ENCODE measurements at places on chromosomes 16 and 17.

DNA sequence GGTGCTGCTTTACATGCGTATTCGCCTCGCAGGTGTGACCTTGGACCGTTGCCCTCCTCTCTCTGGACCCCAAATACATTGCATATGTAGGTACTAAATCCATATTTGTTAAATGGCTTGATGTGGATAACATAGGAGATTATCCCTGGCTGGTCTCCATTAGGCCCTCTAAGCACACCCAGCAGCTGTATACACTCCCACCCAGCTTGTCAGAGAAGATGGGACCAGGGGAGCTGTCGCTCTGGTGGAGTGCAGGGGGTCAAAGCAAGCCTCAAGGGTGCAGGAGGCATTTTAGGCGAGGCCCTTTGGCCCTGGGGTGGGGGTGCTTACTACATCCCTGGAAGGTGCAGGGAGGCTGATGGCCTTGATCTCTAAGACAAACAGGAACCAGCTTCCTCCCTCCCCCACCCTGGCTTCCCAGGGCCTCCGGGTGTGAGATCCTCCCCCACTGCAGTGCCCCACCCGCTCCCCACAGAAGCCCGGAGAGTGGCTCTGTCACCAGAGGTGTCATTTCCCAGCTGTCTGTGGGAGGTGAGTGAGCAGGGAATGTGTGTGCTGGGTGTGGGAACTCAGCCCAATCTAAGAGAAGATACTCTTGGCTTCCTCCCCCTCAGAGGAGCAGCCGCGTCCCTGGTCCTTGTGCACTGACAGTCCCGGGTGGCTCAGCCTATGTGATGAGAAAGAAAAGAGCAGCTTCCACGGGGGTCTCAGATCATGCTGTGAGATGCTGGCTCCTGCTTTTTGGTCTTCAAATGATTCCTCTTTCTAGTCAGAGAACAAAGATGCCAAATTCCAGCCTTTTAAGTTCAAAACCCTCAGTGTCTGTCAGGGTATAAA, 1.4 kb upstream of the VAMP2 start:
- peak; percentile 57 for DNase-seq

DNA sequence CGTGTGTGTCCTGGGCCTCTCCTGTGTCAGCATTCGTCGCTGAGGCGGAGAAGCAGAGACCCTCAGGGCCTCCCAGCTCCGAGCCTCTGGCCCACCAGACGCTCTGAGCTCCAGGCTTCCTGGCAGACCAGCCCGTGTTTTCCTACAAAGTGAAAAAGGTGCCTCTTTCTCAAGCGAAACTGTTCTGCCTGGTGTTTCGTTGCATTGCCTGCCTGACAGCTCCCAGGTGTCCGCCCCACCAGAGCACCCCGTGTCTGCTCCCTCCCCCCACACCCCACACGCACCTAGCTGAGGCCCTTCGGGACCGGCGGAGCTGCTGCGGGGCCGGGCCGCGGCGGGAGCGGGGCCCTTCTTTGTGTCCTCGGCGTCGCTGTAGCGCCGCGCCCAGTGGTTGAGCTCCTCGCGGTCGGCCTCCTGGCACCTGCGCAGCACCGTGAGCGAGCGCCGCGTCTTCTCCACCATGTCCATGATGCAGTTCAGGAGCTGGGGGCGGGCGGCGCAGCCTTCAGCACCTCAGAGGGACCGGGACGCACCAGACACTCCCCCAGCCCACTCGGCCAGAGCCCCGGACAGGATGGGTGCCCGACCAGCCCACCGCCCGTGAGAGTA, 14.7 kb upstream of the PABPN1L start:
- DNase-seq = no peak

- DNase-seq = no peak
Observed at GRCh38 chr17:30203471-30203981, 32.0 kb downstream of the SLC6A4 start.

- no peak for DNase-seq
Observed at GRCh38 chr16:12447556-12447955, 356.1 kb downstream of the CPPED1 start.

GRCh38 chr17:56096026-56096810, 57.1 kb upstream of the ANKFN1 start:
- DNase-seq = no peak

DNA sequence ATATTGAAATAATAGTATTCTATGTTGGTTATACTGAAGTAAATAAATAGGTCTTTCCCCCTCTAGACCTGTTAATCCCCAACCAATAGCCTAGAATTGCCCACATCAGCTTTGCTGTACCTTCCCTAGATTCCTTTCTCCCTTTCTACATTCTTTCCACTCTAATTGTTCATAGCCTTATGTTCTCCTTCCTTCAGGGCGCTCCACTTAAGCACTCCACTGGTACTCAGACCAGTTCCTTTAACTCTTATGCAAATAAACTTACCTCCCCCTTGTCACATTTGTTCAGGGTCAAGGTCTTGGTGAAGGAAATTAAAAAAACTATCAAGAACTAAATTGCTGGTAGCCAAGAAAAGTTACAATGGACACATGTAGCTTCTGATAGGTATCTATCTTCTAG, 294.8 kb downstream of the UTP18 start:
- DNase-seq = no peak

DNA sequence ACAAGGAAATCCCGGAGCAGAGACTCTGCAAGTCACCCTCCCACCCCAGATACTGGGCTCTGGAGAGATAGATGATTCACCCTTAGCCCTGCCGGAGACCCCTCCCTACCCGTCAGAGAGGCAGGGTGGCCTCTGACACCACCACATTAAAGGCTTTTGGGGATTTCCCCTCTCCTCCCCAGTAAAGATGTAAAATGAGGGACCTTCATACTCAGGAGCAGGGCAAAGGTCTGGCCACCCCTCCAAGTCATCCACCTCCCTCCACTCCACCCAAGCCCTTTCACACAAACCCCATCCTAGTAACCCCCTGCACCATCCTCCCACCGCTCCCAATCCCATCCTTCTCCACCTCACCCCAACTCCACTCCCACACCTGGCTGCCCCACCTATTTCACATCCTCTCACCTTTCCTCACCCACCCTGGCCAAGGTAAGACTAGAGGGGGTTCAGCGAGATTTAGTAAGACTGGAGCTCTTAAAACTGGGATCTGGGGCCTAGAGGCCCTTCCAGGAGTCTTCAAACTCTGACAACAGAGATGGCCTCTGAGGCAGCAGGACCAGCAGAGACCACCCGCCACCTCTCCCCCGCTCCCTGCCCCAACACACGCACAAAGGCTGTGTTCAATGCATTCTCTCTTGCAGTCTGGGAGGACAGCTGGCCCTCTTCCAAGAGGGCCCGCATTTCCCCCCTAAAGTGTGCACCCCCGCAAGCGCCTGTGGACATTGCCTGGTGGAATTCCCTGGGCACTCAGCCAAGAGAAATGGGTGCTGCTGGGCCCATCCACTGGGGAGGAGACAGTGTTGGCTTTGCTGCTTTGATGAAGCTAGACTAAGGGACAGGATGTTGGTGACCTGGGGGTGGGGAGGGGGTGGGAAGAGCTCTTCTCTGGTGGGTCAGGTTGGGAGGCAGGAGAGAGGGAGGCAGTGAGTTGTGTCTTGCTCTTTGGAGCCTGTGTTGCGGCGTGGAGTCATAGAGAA, 1.1 kb downstream of the ABAT start:
- DNase-seq = no peak

GRCh38 chr16:69110406-69110805, 5.0 kb downstream of the HAS3 start:
- DNase-seq = no peak

DNA sequence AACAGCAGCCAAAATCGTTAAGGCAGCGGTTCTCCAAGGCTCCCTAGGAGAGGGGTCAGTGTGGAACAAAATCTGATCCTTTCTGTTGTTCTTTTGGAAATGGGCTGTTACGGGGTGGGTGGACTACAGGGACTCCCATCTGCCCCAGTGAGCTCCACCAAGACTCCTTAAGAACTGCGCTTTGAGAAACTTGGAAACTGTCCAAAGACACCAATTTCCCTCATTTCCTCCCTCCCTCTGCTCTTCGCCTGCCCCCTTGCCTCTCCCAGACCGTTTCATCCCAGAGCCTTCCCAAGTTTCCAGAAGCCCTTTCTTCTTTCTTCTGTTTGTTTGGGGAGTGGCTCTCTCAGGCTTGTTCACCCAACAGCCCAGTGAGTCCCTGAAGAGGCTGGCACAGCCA, 205.4 kb downstream of the COPRS start:
- DNase-seq = no peak

DNA sequence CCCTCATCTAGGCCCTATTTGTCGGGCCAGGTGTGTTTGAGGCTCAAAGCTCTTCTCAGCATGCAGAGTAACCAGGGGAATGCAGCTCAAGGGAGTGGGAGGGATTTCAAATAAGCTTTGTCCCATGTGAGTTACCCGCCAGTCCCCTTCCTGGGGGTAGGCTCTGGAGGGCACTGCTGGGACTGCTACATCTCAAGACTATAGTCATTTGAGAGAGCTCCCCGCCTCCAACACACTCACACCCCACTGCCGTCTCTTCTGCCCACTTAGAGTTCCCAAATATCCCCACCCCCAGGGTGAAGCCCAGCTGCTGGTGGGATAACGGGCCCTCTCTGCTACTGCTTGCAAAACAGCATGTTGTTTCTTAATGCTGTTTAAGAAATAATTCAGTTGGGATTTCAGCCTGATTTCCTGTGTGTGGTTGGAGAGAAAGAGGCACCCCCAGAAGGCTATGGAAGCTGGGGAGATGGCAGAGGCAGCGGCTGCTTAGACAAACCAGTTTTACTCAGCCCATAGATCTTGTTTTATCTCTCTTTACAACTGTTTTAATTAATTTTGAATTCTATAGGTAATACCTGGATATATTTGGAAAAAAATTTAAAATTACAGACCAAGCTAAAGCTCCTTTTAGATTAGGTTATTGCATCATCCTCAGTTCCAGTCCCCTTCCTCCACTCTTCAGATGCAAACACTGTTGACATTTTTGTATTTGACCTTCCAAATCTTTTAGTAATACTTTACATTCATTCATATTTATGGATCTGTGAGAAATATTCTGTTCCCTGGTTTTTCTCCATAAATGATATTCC, 4.1 kb upstream of the MPO start:
- DNase-seq = no peak

DNA sequence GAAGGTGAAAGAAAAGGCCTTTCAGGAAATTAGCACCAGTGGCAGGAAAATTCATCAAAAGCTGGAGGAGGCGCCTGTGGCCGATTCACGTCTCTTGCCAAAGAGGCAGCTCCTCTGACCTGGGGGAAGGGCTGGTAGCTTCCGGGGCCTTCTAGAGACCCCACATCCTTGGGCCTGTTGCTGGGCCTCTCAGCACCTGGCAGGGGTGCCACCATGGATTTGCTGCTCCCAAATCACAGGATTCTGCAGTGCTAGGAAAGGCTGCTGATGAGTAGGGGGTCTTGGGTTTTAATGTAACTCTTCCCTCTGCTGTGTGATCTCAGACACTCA, 11.6 kb upstream of the CBFB start:
- no peak for DNase-seq

DNA sequence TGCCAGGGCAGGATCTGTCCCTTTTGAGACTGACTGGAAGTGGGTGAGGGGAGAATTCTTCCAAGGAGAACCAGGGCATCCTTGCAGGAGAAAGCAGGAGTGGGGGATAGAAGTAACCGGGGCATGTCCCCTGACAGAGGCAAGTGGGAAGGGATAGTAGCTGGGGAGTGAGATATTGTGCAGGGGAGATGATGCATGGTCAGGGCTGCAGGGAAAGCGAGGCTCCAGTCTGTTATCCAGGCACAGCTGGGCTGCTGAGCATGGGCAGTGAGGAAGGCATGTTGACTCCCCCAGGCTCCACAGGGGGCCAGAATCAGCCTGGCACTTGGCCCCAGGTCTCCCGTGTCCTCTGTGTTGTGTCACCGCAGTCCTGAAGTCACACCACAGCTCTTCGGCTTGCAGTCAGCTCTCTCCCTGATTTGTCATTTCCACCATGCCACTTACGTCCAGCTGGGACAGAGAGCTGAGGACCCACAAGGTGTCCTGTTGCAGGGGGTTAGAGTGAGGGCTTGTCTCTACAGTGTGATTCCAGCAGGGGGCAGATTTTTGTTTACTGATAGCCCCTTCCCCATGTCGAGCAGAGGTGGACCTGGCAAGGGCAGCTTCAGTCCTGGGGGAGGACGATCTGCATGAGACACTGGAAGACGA, 40.9 kb downstream of the B9D1 start:
- no peak for DNase-seq

- DNase-seq = no peak
Observed at GRCh38 chr17:50902372-50903353, 36.5 kb upstream of the TOB1 start.

- no peak for DNase-seq
Observed at GRCh38 chr17:55301521-55302406, 37.0 kb downstream of the HLF start.

- DNase-seq = peak; percentile 49
Observed at GRCh38 chr16:53945996-53946395, 242.0 kb downstream of the FTO start.

DNA sequence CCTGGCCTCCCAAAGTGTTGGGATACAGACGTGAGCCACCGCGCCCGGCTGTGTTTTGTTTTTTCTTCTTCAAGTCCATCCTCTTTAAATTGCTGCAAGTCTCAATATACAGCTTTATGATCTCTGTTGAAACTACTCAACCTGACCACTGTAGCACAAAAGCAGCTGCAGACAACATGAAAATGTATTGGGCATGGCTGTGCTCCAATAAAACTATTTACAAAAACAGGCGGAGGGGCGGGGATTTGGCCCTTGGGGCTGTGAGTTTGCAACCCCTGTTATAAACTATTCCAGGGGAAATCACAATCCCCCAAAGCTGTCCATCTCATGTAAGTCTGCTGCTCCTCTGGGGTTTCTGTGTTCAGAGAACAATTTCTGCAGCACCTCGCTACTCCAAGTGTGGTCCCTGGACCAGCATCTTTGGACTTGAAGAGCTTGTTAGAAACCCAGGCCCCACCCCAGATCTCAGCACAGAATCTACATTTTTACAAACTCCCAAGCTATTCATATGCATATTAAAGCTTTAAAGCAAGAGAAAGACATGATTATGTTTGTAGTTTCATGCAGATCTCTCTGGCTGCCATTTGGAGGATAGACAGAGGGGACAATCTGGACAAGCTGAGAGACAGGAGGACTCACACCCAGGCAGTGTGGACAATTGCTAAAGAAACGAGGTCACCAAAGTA, 33.6 kb downstream of the TEKT5 start:
- DNase-seq = no peak

DNA sequence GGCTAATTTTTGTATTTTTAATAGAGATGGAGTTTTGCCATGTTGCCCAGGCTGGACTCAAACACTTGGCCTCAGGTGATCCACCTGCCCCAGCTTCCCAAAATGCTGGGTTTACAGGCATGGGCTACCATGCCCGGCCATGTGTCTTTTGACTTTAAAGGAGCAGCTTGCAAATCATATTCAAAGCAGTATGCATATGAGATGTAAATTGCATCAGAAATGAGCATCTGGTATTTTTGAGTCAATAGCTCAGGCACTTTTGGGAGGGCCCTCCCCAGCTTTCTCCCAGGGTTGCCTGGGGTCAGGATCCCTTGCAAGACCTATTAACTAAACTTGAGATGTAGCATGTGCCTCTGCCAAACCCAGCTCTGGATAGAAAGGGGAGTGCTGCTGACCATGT, 21.5 kb downstream of the EPOP start:
- DNase-seq = no peak

GRCh38 chr17:46732754-46733398, 85.6 kb downstream of the WNT3 start:
- DNase-seq = no peak
